ENCODE measurements at places on chromosomes 2 and 18.

DNA sequence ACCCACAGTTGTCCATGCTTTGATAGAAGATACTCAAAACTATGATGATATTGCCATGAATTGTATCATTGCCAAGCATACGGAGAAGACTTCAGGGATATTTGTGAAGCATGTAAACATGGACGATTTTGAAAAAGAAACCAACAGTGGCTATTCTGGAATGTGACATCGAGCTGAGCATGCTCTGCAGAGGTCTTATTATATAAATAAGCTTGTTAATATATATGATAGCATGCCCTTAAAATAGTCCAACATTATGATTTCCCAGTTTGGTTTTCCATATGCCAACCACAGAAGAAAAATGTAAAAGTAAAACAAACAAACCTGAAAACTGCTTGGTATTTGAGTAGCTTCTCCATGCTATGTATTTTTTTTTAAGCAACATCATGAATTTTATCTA lies 159.1 kb downstream of the LNPK start:
- no peak for DNase-seq

GRCh38 chr2:219605607-219605954 lies 7.9 kb downstream of the STK11IP start:
- DNase-seq: no peak

DNA sequence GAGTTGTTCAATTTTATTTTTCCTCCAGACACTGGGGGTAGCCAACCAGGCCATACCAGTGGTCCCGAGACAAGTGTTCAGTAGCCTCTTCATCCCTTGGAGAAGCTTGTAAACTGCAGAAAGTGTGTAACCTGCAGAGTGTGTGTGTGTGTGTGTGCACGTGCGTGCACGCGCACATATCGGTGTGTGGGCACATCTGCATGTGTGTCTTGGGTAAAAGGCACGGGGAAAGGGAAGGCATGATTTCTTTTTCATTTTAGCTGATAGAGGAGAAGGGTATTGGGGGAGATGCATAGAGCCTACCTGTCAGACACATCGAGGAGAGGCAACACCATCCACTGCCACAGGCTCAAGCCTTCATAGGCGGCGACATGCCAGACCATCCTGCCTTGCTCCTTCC lies 181.4 kb downstream of the CLIP4 start:
- DNase-seq: no peak

DNA sequence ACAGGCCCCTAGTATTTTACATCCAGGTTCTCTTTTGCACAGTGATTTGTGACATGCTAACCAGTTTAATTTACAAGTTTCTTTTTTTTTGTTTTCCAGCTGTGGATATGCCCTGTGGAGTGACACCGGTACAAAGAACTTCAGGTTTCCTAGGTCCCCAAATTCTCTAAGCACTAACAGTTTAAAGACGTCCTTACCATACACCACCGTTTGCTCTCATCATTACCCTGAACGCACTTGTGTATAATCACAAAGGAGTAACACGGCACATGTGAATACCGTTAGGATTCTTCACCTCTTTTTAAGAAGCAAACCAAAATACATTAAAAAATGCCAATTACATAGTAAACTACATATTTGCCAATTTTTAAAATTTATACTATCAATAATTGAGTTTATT lies 853 bp downstream of the LANCL1 start:
- no peak for DNase-seq

GRCh38 chr2:136101042-136101441 lies 16.9 kb downstream of the CXCR4 start:
- no peak for DNase-seq

GRCh38 chr18:7165846-7166393 lies 48.3 kb upstream of the LAMA1 start:
- DNase-seq: no peak

- DNase-seq: no peak
Measured at GRCh38 chr2:62343636-62344337, 147.9 kb downstream of the B3GNT2 start.

DNA sequence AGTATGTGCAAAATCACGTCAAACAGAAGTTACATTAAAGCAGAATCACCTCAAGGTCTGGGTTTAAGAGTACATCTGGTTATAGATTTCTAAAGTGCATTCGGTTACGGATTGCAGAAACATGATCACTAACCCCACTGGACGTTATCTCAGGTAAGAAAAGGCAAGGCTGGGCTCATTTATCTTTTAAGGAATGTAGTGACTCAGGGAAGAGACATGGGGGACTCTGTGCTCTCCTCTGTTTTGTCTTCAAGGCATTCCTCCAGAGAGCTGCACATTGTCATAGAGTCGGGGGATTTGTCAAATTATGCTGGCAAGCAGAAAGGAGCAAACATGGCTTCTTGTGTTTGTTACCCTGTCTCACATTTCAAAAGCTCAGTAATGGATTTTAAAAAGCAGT lies 14.3 kb downstream of the WDSUB1 start:
- DNase-seq: no peak

- DNase-seq: no peak
Measured at GRCh38 chr2:30293303-30293921, 62.1 kb downstream of the LBH start.

GRCh38 chr2:86686905-86687304 lies 33.2 kb upstream of the RMND5A start:
- DNase-seq: no peak

DNA sequence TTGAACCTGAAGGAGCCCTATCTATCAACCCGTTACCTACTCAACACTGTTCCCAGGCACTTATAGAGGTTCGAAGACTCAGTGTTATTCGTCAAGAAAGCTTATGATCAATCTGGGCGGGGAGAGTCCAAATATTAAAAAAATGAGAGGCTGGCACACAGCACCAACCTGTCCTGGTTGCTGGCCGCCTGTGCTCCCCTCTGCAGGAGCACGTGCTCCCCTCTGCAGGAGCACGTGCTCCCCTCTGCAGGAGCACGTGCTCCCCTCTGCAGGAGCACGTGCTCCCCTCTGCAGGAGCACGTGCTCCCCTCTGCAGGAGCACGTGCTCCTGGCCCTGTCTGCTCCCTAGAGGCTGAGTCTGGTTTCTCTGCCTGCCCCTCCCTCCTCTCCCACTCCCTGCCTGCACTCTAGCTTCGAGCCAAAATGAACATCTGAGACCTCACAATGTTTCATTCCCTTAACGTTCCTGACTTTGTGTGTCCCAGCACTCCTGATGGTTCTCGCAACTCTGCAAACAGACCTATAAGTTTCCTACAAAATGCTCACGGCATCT lies 614.0 kb upstream of the ID2 start:
- DNase-seq: no peak

DNA sequence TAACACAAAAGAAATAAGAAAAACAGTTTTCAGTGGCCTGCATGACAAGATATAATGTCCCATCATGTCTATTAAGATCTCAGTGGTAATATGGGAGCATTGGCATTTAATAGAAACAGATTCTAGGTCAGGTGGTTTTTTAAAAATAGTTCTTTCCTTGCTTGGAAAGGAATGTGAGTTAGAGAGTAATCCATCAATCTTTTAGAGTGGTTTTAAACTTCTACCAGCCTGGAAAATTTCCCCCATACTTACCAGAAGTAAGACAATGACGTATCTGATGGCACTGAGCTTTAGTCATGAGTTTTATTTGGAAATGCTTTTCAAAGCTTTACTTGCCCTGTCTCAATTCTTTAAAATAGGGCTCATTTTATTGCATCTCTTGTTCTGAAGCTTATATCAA lies 441.7 kb upstream of the SMIM21 start:
- DNase-seq: no peak

GRCh38 chr2:241882091-241882625 lies 12.6 kb downstream of the RTP5 start:
- no peak for DNase-seq

DNA sequence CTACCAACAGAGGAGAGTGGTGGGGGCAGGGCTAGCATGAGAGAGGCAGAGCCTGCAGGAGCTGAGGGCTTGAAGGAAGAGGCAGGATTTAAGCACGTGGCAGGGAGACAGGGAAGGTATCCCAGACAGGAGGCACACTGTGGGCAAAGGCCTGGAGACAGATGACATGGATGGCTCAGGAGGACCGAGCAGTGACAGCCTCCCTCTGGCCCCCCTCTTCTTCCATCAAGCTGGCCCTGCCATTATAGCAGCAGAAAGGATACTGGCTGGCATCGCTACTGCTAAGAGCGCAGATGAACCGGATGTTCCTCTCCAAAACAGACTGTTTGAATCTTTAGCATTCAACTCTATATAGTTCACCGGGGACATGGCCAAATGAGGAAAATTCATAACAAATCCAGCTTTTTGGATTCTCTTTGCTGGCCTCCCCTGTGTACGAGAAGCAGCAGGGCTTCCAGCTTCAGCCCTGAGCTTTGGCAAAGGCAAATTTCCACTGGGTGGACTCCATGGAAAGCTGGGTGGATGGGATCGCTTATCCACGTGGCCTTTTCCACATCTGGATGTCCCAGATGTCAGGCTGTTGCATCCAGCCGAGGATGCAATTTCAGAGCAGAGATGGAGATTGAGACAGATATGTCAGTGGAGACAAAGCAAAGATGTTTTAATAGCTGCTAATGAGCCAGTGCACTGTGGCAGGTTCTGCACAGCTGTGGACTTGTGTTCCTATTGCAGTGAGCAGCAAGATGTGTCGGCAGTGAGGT lies 36.2 kb downstream of the CAPN13 start:
- no peak for DNase-seq

DNA sequence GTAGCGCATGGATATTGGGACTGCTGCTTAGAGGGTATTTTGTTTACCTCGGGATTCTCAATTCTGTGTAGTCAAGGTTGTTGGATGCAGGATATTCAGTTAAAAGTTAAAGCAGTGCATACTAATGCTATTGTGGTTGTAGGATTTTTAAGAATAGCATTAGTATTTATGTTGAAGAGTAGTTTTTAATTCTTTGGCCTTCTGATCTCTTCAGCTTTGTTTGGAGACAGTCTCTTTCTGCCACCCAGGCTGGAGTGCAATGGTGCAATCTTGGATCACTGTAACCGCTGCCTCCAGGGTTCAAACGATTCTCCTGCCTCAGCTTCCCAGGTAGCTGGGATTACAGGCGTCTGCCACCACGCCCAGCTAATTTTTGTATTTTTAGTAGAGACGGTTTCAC lies 1.5 kb downstream of the RHBDD1 start:
- no peak for DNase-seq

GRCh38 chr2:146666340-146666739 lies 1178.5 kb upstream of the ACVR2A start:
- DNase-seq: no peak

GRCh38 chr2:127510073-127510472 lies 16.2 kb downstream of the IWS1 start:
- no peak for DNase-seq

- DNase-seq: no peak
Measured at GRCh38 chr2:104897515-104898184, 43.7 kb downstream of the POU3F3 start.

GRCh38 chr2:2708575-2709430 lies 377.7 kb upstream of the MYT1L start:
- no peak for DNase-seq

DNA sequence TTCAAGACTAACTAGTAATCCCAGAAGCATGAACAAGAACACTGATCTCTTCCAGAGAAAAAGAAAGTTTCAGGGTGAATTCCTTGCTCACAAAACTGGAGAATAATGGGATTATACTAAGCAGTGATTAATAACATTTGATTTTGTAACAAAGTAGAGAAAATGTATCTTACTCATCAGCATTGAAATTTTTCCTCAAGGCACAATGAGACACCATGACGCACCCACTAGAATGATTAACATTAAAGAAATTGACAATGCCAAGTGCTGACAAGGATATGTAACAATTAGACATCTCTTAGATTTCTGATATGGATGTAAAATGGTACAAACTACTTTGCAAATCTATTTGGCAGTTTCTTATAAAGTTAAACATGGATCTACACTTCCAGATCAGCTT lies 101.1 kb upstream of the EPHA4 start:
- DNase-seq: no peak

- DNase-seq: no peak
Measured at GRCh38 chr2:43178602-43179542, 47.5 kb downstream of the ZFP36L2 start.

- DNase-seq: no peak
Measured at GRCh38 chr2:46825939-46826568, 89.6 kb downstream of the MCFD2 start.

- no peak for DNase-seq
Measured at GRCh38 chr2:109513749-109514588, 99.8 kb downstream of the SEPTIN10 start.

GRCh38 chr2:9558948-9559381 lies 3.3 kb upstream of the ADAM17 start:
- DNase-seq: no peak

DNA sequence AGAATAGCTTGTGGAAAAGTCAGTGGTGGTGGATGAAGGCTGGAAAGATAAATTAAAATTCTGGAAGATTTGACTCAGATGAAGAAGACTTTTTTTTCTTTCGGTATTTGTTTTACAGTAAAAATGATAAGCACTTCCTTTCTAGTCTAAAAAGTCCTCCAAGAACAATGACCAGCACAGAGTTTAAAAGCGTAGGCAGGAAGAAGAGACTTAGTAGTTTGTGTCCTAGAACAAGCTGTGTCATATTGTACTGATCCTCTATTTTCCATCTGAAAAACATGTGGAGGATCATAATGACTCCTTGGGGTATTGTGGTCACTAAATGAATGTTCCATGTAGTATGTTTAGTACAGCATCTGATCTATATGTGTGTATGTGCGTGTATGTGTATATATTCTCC lies 132.4 kb upstream of the FSHR start:
- DNase-seq: no peak

DNA sequence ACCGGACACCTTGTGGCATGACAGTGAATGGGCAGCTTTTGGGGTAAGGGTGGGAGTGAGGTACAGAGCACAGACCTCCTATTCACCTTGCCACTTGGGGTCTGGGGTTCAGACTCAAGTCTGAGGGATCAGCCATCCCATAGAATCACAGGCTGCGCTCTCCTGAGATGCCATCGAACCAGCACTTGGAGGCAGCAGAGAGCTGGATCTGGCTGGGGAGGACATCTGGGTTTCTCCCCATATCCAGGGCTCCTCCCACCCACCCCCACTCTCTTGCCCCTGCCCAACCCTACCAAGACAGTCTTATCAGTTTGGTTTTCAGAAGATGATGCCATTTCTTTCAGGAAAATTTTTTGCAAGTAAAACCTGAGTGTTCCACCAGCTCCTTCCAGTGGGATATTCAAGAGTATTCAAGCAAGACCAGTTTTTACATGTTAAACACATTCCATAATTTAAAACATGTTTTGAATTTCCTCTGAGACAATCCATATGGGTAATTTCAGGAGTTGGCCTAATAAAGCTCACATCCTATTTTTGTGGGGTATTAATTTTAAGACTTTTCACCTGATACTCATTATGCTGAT lies 29.2 kb upstream of the TEX44 start:
- DNase-seq: no peak

DNA sequence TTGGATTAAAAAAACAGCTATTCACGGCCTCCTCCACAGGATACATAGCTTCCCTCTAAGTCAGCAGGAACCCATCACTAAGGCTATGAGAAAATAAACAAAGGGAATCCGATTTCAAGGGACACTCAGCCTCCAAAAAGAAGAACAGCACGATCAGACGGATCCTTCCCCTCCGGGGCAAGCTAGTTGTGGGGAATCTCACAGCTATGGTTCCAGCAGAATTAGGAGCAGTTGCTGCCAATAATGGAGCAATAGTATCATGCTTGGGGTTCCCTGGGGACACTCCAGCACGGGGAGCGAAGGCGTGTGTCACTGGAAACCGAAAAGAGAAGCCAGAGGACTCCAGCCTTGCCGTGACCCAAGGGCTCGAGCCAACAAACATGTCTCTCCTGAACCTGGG lies 163.1 kb downstream of the TTC32 start:
- DNase-seq: no peak

GRCh38 chr2:167939514-167940345 lies 307.7 kb downstream of the STK39 start:
- DNase-seq: no peak
